A673 (cell line): ENCODE measurements at places on chromosomes 5 and 9.

DNA sequence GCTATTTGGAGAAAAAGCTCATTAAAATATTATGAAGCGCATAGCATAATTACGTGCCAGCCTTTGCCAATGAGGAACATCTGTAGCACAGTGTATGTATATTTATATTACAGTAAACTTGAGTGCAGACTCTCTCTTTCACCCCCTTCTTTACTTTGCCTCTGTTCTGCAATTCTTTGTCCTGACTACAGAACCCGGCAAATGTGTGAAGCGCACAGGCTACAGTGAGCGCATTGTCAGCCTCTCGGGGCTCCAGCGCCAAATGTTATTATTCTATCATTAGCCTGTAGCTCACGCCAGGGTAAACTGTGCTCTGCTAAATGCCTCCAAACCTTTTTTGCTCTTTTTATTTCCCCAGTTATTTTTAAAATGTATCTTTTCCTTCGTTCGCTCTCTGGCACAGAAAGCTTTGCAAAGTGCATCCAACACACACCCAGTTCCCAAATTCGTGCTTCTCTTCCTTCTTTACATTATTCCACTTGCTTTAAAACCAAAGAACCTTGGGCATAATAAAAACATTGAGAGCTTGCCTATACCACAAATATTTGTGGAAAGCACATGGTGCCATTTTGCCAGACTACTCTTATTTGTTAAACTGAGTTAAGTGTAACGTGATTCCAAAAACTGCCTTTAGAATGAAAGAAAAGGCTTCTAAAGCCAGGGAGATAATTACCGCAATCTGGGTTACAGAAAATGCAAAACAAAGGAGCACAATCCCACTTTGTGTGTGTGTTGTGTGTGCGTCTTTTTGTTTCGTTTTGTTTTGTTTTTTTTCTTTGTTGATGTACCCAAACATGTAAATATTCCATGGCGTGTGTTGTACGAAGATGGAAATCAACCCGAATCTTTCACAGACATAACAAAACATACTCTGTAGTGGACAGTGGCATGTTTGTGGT lies 164.1 kb upstream of the MPDZ start:
- no peak for DNase-seq

DNA sequence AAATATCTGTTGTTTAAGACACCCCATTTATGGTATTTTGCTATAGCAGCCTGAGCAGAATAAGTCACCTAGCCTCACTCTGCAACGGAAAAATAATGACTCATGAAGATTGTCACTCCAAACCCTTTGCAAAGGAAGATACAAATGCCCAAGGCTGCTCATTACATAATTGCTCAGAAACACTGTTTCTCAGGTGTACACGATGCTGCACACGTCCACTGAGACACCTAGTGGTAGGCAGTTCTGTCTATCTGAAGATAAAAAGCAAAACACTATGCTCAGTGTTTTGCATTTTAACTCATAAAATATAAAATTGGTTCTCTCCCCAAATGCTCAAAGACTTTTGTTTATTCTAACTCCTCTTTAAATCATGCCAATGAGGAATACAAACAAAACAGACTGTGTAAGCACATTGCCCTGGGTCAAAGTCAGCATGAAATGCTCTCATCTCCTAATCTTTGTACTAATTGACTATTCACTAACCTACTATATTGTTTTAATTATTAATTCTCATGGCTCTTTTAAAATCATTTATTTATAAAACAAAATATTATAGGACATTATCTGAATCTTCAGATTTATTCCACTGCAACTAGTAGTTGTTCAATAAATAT lies 7.7 kb upstream of the TSLP start:
- DNase-seq, result no peak

DNA sequence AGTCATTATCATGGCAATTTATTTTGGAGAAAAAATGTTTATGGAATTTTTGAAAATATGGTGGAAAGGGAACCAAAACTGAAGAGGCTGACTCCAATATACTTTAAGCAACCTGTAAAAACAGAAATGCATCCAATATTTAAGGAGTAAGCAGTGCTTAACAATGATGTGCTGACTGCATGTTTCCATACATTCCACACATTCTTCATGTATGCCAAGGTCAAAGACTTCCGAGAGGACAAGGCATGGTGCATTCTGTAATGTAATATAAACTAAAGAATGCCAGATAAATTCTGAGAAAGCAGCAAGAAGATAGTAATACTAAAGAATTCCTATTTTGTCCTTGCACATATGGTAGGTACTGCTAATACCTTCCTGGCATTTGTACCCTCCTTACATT lies 2015.9 kb upstream of the CDH9 start:
- DNase-seq, result no peak

DNA sequence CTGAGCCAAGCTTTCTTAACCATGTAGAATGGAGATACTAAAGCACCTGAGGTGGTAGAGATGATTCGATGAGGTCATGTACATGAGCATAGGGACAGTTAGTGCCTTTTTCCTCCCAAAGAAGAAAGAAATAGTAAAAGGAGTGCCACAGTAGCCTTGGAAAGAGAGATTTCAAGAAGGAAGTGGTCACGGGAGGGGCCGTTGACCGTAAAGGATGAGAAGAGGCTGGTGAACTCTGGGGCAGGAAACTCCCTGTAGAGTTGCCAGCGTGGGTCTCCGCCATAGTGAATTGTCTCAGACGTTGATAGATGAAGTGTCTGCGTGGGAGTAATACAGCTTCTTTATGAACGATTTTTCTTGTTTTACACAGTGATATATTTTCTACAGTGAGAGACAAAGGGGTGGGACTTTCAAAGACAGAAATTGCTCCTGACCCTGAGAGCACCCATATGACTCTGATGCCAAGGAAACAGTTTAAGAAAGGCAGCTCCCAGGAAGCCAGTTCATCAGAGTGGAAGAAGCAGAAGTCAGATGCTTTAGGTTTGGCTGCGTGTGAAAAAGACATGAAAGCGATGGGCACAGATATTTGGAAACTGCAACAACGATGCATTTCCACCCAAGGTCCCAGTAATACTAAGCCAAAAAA lies 41.3 kb downstream of the UGCG start:
- peak; percentile 86 for DNase-seq

GRCh38 chr5:163772241-163772640 lies 266.8 kb downstream of the MAT2B start:
- no peak for DNase-seq

DNA sequence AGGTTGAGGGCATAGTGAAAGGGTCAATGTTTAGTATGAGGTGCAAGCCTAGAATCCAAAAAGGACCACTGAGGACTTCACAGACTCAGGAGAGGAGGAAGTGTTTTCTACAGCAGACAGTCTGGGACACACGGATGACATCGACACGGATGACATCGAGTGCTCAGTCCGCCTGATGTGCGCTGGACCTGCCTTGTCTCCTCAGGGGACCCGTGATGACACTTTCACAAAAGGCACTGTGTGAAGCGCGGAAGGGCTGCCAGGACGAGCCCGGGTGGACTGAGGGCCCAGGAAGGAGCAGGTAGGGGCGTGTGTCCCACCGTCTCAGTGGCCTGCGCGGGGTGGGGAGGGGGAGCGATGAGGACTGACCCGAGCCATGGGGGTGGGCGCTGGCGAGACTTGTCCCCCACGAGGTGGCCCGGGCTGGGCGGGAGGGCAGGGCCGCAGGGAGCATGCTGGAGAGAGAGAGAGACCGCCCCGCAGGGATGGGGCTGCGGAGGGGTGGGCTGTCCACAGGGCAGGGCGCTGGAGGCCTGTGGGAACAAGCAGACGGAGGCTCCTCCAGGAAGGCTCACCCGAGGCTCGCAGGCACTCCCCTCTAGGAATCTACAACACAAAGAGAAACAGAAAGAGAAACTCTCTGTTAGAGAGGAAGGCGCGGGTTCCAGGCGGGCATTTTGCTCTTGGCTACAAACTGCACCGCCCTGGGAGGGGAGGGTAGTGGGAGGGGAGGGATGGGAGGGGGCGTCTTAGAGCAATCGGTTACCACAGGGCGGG lies 54.9 kb downstream of the USP20 start:
- no peak for DNase-seq

- no peak for DNase-seq
Observed at GRCh38 chr9:133369933-133370332, 5.9 kb downstream of the SURF4 start.

- peak; percentile 86 for DNase-seq
Observed at GRCh38 chr5:174571662-174572397, 152.6 kb upstream of the MSX2 start.

DNA sequence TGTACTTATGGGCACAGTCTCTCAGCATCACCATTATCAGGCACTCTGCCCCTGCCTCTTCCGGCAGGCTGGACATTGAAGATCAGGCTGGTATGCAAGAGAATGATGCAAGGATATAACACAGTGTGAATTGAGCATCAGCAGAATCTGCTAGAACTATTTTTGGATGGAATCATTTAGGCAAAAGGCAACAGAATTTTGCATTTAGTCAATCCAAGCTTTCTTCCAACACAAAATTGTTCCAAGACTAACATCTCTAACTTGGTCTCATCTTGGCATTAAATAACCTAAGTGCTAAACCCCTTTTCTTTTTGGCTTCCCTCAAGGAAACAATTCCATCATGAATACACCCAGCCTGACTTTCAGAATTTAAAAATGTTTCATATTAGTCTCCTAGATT lies 339.9 kb downstream of the PRELID2 start:
- no peak for DNase-seq

GRCh38 chr5:125056671-125057485 lies 310.4 kb upstream of the ZNF608 start:
- DNase-seq, result no peak

DNA sequence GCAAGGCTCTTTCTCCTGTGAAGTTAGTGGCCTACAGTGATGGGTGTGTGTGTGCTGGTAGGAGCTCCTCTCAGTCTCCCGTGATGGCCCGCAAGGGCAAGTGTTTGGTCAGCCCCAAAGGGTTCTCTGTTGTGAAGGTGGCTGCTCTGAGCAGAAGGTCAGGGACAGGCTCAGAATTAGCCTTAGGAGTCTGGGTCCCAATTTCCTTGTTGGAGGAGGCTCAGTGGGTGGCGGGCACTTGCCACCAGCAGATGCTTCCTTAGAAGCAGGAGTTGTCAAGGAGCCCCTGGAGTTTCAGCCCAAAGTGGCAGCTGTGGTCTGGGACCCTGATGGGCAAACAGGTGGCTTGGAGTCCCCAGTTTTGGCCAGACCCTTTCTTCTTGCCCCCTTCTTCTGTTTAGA lies 154.4 kb downstream of the MACROH2A1 start:
- no peak for DNase-seq

DNA sequence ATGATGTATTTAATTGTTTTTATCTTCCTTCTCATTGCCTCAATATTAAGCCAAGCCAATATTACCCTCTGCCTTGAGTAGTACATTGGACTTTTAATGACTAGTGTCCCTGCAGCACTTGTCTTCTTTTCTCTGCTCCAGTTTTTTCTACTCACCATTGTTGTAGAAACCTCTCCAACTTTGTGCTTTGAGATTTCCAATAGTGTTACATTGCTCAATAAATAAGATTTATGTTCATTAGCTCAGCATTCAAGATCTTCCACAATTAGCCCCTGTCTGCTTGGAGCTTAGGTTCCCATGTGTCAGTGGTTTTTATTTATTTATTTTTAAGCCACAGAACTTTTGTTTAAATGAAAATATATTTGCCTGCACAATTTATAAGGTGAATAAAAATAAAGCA lies 145.3 kb downstream of the ADGRV1 start:
- DNase-seq, result no peak

GRCh38 chr9:38443597-38443996 lies 19.3 kb upstream of the IGFBPL1 start:
- DNase-seq, result no peak

DNA sequence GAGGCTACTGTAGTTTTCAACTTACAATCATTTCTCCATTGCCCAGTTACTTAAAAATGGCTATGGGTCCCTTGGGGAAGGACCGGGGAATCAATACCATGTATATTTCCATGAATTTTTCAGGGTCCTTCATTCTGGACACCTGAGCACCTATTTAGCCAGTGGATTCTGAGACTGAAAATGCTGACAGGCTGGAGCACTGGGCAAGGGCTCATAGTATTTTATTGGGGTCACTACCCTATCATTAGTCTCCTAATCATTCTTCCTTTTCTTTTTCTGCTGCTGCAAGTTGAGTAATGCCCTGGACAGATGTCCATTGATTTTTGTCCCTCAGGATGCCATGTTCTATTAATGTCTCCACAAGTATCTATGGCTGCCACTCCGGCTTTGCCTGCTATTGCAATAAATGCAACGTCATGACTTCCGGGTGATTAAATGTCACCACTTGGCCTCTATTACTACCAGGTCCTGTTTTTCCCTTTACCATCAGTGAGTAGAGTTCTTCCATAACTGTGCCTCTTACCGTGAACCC lies 279.3 kb upstream of the FBXL7 start:
- DNase-seq, result no peak

DNA sequence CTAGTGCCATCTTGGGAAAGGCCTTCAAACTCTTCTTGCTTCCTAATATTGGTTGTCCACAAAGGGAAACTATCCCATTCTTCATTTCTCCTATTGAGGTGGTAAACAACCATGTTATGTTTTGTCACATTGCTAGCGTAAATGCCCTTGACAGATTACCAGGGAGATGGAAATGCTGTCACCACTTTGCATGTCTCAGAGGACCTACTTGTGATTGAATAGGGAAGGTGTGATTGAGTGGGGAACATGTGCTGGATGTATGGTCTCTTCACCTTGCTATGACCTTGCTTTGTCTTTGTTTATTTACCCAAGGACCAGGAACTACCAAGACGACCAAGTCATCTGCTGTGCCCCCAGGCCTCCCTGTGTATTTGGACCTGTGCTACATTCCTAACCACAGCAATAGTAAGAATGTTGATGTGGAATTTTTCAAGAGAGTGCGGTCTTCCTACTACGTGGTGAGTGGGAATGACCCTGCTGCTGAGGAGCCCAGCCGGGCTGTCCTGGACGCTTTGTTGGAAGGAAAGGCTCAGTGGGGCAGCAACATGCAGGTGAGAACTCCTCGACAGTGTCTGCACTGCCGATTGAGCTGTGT lies 96.1 kb downstream of the MAP1B start:
- DNase-seq, result no peak

DNA sequence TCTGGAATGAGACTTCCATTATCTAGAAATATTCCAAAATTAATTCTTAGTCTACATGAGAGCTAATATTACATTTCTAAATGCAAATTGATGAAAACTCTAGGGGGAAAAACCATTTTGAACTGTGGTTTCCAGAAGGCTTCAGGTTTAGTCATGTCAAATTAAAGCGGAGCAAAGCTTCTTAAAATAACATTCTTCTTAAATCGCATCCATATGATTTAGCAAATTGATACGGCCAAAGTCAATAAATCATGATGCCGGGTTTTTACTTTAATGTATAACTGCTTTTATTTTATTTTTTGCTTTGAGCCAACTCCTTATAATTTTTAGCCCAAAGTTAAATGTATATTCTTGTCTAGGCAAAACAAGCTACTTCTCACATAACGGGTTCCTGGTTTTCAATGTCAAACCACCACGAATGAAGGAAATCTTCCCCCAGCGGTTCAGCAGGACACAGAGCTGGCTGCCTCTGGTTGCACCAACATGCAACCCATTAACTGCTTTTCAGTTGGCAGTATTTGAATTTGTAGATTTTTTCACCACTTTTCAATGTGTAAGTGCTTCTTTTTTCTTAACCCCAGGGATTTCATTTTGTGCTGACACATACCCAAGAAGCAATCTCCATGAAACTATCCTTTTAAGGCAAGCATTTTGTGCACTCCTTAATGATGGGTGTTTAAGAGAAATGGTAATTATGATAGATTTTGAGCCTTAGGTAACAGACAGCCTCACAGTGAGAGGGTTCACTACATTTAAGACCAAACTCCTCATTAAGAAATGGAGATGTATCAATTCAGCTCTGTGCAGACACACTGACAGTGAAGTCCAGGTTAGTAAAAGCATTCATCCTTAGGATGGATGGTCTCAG lies 35.5 kb downstream of the EFNA5 start:
- DNase-seq, result peak; percentile 9

GRCh38 chr9:98107926-98108325 lies 11.1 kb downstream of the TRIM14 start:
- no peak for DNase-seq
